ENCODE measurements at places on chromosomes 16 and 17.
A peak's percentile ranks its signal among the peaks of the same experiment; 100 is the strongest.

DNA sequence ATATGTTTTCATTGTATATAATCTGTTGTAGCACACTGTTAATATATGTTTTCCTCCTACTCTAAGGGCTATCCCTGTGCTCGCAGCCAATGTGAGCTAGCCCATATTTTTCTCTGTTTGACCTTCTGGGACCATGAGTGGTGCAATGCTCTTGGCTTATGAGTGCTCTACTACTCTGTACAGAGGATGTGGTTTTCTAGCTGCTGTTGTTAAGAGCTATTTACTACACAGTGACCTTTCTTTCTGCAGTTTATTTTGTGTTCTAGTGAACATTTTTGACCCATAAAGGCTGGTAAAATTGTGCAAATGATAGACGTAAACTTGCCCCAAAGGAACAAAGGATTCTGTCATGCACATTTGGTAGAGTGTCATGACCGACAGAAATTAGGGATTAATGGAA, 84.1 kb upstream of the CPHXL start:
- no peak for DNase-seq

DNA sequence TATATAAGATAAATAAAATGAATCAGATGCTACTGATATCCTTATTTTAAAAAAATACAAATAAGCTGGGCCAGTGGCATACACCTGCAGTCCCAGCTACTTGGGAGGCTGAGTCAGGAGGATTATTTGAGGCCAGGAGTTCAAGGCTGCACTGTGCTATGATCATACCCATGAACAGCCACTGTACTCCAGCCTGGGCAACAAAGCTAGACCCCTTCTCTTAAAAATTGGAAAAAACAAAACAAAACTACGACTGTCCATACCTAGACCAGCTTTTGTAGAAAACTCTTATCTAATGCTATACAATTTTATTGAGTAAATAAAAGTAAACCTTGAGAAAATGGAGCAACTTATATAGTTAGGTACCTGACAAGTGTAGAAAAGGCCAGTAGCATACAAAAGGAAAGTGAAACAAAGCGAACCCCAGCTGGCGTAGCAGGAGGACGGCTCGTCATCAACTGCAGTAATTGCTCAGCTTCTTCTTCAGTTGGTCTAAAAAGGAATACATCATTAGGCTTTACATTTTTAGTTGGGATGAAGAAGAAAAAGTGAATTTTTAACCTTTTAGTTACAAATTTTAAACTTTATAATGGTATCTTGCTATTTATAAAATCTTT, 23.6 kb downstream of the INTS2 start:
- DNase-seq, result peak; percentile 67

- DNase-seq, result no peak
These were observed 15.3 kb downstream of the XPO6 start for GRCh38 chr16:28196387-28196987.

DNA sequence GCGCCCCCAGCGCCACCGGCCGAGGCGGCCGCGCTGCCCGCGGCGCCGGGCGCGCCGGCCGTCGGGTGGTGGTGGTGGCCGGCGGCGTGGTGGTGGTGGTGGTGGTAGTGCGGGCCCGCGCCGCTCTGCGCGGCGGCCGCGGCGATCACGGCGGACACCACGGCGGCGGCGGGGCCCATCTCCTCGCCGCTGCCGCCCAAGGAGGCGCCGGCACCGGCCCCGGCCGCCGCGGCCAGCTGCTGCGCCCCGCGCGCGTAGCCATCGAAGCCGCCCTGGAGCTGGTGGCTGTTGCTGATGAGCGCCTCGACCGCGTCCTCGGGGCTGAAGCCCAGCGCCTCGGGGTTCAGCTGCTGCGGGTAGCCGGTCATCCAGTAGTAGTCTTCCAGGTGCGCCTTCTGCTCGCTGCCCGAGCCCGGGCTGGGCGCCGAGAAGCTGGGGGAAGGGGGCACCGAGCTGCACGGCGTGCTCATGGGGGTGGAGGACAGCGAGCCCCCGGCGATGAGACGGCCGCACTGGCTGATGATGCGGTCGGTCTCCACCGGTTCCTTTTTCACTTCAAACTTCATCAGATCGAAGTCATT, 1.2 kb downstream of the MAF start:
- DNase-seq, result peak; percentile 11

DNA sequence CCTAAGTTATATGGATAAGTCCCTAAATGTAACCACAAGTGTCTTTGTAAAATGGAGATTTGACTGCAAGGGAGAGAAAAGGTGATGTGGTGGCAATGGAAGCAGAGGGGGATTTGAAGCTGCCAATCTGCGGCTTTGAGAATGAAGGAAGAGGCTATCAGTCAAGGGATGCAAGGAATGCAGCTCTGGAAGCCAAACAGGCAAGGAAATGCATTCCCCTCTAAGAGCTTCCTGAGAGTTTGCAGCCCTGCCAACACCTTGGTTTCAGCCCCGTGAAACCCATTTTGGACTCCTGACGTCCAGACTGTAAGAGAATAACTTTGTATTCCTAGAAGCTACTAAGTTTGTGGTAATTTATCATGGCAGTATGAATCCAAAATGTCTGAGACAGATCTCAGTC, 167.3 kb upstream of the MPHOSPH6 start:
- no peak for DNase-seq

- no peak for DNase-seq
These were observed 375 bp downstream of the SLC25A11 start for GRCh38 chr17:4939546-4939795.

- DNase-seq, result no peak
These were observed 32.0 kb downstream of the CDH13 start for GRCh38 chr16:82658796-82659195.

GRCh38 chr16:48632137-48632774, 22.3 kb upstream of the N4BP1 start:
- DNase-seq, result no peak

DNA sequence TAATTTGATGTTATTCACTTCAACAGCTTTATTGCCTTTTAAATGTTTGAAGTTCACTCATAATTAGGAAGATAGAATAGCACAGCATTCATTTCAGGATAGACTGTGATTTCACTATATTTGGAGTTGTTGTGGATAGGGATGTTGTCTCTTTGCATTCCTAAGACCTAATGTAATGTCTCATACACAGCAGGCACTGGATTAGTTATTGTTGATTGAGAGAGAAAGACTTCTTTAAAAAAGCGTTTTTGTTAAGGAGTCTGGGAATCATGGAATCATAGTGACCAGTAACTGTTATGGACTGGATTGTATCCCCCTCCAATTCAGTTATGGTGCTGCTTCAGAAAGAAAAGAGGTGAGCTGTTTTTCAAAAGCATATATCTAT, 122.0 kb downstream of the USP22 start:
- DNase-seq, result no peak

DNA sequence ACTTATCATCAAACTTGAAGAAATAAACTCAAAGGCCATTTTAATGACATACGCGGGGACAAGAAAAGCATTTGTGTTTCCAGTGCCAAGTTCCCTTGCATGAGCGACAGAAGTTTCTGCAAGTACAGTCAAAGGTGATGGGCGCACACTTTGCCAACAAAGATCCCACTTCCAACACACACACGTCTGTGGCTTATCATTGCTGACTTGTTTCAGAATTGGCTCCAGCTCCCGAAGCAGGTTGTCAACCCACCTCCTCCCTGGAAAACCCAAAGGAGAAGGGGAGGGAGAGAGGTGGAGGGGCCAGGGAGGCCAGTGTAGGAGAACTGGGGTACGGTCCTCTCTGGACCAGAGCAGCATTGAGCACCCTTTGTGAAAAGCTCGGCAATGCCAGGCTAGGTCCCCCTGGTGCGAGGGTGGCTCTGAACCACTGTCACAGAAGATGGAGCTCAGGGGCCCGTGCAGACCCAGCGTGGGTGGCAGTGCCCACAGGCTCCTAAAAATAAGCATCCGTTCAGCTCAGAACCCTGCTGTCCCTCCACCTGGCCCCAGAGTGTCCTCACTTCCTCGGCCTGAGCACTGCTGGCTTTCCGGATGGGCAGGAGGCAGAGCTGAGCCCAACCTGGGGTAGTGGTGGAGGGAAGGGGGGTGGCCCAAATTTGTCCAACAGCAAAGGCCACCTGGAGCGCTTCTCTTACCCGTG, 33.2 kb downstream of the RBFOX3 start:
- DNase-seq, result no peak

DNA sequence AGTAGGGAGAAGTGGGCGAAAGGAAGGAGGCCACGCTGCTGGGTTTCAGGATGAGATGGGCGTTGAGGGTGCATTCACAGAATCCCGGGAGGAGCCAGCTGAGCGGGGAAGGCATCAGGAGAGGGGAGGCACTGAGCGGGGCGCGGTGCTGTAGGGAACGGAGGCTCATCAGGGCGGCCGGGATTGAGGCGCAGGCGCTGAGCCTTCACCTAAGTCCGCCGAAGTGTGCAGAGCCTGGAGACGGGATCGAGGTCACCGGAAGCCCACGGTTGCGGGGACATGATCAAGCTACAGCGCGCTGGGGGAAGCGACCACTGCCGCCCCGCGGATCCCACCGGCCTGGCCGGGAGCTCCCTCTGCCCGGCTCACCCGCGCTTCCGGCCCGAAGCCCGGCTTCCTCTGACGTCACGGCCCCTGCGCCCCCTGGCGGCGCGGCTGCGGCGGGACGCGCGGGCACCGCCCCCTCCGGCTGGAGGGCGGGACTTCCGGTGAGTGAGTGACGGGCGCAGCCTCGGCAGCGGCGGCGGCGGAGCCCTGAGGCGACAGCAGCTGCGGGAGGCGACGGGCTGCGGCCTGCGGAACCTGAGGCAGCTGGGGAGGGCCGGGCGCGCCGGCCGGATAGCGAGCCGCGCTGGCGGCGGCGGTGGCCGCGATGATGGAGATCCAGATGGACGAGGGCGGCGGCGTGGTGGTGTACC, at the start of gene MAPK8IP3:
TSS of gene MAPK8IP3 (plus strand) at position 508 of the 698 bp plus-strand sequence. CDS start at position 653, 145 bp downstream.
- DNase-seq, result peak; percentile 94

DNA sequence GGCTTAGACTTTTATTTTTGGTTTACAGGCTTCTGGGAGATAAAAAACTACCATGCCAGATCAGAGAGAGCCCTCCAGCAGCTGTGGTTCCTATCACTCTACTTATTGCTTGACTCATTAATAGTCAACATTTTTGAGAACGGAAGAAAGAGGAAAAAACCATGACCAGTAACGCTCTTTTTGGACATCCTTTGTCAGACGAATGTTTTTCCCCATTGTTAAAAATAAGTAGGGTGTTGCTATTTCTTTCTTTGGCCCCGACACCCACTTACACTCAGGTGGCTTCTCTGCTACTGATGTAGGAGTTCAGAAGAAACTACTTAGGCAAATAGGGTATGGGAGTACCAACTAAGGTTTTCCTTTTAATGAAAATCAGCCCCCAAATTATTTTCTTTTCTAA, 27.5 kb downstream of the TVP23A start:
- DNase-seq, result no peak

- DNase-seq, result no peak
These were observed 2.6 kb upstream of the SETD1A start for GRCh38 chr16:30954993-30955392.

DNA sequence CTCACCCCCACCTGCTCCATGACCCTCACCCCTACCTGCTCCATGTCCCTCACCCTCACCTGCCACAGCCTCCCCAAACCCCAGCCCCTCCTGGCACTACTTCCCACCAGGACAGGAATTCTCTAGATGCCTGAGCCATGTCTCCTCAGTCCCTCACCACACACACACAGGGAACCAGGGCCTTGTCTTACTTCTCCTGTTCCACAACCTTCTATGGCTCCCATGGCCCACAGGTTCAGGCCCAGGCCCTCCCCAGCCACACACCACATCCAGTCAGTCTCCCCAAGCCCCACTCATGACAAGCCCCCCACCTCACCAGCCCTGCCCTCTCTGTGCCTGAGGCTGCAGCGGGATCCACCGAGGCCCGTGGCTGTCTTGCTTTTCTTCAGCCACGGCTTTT, 3.1 kb upstream of the UBE2I start:
- no peak for DNase-seq

- DNase-seq, result no peak
These were observed 11.0 kb upstream of the PLCG2 start for GRCh38 chr16:81767987-81768592.

DNA sequence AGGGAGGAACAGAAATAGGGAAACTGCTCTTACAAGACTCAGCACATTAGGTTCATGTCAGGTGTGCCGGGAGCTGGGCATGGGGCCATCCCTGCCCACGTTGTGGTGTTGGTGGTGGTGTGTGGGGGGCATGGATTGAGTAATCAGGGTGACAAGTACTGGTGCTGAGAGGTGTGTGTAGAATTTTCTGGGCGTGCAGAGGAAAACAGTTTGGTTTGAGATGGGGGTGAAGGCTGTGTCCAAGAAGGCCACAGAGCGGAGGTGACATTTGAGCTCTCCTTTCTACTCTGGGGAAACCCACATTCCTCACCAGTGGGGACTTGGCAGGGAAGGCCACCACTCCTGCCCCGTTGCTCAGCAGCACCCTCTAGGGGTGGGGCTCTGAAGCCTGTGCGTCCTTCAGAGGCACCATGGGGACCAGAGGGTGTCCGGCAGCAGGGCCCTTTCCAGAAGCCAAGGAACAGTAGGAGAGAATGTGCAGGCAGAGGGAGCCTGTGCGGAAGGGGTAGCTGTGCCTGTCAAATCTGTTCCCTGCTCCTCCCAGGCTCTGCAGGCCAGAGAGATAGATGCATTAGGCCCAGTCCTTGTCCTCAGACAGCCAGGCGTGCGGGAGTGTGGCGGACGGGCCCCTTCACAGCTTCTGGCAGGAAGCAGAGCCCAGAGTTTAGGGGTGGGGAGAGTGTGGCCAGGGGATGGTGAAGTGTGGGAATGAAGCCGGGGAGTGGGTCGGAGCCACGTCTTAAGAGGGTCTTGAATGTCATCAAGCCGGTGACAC, 48.7 kb upstream of the GSE1 start:
- peak; percentile 27 for DNase-seq

DNA sequence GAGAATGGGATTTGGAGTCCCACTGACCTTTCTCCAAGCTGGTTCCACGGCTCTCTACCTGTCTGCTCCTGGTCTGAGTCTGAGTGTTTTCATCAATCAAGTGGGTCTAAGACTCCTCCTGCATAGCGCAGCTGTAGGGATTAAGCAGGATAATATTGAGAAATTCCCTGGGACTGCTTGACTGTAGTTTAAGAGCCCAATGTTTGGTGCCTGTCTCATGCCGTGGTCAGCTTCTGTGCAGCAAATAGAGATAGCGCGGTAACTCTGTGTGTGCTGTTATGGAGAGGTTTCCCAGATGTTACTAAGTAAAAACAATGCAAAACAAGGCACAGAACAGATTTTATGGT, 21.4 kb downstream of the RPTOR start:
- no peak for DNase-seq

DNA sequence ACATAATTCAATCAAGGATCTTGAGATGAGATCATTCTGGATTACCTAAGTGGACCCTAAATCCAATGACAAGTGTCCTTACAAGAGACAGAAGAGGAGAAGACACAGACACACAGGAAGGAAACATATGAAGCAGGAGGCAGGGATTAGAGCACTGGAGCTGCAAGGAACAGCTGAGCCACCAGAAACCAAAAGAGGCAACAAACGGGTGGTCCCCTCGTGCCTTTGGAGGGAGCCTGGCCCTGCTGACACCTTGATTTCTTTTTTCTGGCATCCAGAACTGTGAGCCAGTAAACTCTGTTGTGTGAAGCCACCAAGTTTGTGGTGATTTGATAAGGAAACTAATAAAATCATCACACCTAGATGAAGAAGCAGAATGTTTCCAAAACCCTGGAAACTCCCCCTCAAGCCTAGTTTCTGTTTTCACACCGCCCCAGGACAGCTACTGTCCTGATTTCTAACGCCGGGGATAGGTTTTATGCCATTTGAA, 115.2 kb downstream of the PITPNC1 start:
- DNase-seq, result no peak

GRCh38 chr16:68257251-68257905, 6.9 kb upstream of the SLC7A6 start:
- DNase-seq, result no peak

GRCh38 chr16:15605839-15606517, 37.0 kb downstream of the MARF1 start:
- no peak for DNase-seq

- DNase-seq, result no peak
These were observed 5.1 kb upstream of the PLXDC1 start for GRCh38 chr17:39156491-39156890.

Data from CD8-positive, alpha-beta memory T cell (primary cell).